ENCODE measurements at places on chromosomes 3 and 15.

DNA sequence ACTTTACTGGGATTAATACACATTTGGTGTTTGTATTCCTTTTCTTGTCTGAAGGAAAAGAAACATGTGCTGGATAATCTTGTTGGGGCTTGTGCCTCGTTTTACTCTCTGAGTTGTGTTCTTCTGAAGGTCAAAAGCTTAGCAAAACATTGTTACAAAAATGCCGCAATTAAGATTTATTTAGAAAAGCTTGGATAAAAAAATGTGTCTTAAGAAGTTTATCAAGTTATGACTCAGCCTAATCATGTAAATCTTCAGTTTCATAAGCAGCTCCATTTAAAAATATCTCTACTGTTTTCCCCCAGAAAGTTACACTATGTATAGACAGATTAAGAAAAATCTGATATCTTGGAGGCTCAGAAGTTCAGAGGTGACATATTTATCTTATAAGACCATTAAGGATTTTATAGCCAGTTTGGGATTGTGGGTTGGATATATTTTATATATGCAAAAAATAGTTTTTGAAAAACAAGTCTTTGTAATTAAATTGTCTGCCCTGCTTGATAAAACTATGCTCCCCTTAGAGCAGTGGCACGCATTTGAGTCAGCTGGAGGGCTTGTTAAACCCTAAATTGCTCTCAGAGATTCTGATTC, 56.5 kb downstream of the CLDN11 start:
- DNase-seq: no peak

DNA sequence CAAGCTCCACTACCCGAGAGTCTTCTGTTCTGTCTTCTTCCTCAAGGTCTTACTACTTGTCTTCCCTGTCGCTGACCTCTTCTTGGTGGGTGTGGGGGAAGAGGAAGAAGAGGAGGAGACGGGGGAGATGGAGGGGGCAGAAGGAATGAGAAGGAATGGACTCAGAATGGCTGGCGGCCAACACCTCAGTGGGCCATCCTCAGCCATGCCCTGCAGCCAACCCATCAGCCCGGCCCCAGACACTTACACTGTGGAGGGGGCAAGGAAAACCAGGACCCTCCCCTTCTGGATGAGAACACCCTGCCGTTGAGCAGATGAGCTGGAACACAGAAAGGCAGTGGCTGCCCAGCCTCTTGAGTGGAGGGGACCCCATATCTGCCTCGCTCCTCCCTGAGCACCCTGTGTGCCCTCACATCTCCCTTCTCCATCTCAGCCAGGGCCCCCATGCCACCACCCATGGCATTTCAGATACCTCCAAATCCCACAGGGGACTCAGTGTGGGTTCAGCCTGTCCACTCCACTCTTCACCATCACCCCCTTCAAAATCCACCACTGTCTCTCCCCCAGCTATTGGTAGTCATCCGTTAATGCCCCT, 45.5 kb upstream of the PRR23E start:
- peak; percentile 55 for DNase-seq

- no peak for DNase-seq
These were observed 113.2 kb downstream of the MBNL1 start for GRCh38 chr3:152381881-152382295.

DNA sequence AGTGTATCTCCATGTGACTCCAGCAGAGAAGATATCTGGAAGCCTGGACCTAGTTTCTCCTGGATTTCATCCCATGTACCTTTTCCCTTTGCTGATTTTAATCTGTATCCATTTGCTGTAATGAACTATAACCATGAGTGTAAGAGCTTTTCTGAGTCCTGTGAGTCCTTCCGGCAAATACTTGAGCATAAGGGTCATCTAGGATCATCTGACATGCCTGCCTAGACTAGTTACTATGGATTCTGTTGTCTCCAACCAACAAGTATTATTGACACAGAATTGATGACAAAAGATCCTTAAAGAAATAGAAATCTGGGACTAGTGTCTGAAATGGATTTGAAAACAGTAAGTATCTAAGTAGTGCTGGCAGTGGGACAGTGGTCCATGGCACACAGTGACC, 11.3 kb upstream of the UBE3A start:
- DNase-seq: no peak

All from cardiac septum (tissue), 1 donor.